ENCODE measurements at places on chromosomes 1 and 21. TPM values are rescaled to one million over a fixed set of nuclear protein-coding genes. Genes with fewer than 3 reads are reported as not detected.
A peak's percentile ranks its signal among the peaks of the same experiment; 100 is the strongest.

CDK11B gene
- 5.8 TPM for total RNA-seq

GNAT2 gene
- under 0.01 TPM for total RNA-seq

GRCh38 chr1:7432900-7433380 lies 338.2 kb upstream of the VAMP3 start:
- no peak for DNase-seq

DNA sequence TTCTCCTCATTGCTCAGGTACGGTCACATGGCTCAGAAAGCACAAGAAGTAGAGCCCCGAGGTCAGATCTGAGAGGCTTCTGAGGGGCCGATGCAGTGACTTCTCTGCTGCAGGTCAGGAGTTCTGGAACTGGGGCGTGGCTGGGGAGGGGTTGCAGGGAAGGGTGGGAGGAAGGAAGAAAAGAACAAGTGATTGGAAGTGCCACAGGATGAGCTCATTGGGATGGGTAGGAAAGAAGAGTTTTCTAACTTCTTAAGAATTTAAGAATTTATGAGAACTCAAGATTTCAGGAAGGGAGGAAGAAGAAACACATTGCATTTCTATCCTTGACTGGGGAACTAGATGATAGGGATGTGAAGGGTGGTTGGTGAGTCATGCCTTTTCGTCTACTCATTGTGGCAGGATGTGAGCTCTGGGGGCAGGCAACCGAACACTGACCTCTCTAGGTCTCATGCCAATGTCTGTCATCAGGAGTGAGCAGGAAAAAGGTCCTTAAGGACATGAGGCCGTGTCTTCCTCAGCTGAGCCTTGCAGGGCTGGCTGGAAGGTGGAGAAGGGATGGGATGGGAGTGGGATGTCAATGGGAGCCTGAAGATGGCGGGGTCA lies 497 bp downstream of the FCRLB start:
- DNase-seq: no peak

DNA sequence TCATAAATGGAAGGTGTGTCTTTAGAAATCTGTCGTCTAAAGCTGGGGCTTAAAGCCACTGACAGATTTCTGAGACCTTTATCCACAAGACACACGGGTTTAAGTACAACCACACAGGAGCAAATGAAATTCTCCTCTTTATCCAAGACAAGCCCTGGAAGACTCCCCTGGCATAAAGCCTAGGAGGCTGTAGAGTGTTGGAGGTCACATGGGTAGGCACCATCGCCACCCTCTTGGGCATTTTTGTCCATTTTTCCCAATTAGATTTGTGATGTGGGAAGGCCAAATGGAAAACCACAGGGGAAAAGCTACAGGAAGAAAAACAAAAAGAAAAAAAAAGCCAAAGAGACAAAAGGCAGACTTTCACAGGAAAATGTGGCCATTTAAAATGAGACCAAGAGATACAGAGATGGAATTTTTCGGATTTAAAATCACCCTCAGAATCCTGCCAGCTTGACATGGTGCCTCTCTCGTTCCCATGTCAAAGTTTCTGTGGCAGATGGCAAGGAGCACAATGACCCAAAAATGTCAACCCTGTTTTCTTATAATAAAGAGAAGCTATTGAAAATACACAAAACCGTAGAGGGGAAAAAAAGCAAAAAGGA lies 91.9 kb downstream of the PLD5 start:
- no peak for DNase-seq

- DNase-seq: peak; percentile 89
These were observed 396.5 kb downstream of the SMYD3 start for GRCh38 chr1:246110343-246111219.

DNA sequence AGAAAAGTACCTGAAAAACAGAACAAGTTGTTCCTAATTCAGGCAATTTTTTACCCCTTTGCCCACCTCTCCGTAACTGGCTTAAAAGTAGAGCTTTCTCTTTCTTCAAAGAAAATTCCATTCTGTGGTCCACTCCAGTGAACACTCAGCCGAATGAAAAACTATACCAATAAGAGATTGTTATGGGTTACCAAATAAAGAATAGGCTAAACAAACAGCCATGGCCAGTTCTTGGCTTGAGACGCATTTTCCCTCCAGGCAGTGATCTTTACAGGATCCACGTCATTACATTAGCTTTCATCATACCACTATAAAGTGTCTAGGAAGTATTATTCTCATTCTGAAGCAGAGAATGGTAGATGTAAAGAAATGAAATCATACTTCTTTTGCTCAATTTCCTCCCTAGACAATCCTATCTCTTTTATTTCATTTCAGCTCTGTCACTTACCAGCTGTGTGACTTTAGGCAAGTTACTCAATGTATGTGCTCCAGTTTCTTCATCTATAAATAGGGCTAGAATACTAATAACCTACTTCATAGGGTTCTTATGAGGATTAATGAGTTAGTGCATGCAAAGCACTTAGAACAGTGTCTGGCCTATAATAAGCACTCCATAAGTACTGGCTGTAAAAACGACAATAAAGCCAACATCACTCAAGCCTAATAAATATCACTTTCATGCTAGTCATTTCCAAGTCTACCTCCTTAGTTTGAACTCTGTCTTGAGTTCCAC lies 26.5 kb upstream of the TRIM45 start:
- no peak for DNase-seq

DNA sequence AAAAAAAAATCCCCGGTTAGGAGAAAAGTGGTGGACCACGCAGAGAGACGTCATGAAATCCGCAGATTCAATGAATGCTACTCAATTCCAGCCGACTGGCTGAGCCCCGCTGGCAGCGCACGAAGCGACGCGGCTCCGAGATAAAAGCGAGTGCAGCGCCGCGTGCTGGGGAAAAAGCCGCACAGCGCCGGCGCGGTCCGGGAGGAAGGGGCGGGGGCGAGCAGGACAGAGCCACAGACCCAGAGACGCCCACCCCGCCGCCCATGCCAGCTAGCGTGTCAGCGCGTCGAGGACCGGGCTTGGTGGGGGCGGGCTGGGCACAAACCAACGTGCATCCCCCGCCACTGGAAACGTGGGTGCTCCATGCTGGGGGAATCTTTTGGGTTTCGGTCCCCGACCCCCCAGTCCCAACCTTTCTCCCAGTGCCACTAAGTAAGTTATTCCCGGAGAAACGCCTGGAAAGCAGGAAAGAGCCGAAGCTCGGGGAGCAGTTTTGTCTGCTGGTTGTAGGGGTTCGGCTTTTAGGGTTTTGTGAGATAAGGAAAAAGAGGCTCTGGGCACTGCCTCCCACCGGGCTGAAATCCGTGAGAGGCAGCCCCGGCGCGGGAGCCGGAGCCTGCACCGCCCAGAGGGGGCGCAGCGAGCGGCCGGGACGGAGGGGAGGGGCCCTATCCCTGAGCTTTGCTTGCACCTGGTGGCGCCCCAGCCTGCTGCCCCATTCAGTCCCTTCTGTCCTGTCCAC lies at the start of gene KCNJ6:
TSS of gene KCNJ6 (minus strand) at position 148 of the 742 bp plus-strand sequence. CDS start 75,775 bp downstream, outside the sequence.
- peak; percentile 55 for DNase-seq

- DNase-seq: peak; percentile 86
These were observed 120.2 kb upstream of the SLC45A1 start for GRCh38 chr1:8197493-8198282.

Data from lung microvascular endothelial cell (primary cell).